ENCODE measurements at places on chromosomes 5 and 9.
A peak's percentile ranks its signal among the peaks of the same experiment; 100 is the strongest.

- DNase-seq: no peak
Measured at GRCh38 chr5:163473635-163474243, 13.3 kb downstream of the HMMR start.

GRCh38 chr5:13814301-13814700 is 130.2 kb downstream of the DNAH5 start:
- no peak for DNase-seq

DNA sequence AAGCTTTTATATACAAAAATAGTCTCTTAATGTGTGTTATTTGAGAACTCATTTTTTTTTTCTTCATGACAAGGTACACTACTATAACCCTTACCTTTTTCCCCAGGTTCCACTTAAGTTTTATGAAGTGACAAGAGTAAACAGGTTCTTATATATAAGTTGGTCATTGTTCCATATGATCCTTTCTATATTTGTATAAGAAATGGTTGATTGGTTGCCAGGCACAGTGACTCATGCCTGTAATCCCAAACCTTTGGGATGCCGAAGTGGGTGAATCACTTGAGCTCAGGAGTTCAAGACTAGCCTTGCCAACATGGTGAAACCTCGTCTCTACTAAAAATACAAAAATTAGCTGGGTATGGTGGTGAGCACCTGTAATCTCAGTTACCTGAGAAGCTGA is 108.3 kb downstream of the PCSK1 start:
- DNase-seq: no peak

- DNase-seq: no peak
Measured at GRCh38 chr9:127058011-127058644, 64.3 kb downstream of the ANGPTL2 start.

DNA sequence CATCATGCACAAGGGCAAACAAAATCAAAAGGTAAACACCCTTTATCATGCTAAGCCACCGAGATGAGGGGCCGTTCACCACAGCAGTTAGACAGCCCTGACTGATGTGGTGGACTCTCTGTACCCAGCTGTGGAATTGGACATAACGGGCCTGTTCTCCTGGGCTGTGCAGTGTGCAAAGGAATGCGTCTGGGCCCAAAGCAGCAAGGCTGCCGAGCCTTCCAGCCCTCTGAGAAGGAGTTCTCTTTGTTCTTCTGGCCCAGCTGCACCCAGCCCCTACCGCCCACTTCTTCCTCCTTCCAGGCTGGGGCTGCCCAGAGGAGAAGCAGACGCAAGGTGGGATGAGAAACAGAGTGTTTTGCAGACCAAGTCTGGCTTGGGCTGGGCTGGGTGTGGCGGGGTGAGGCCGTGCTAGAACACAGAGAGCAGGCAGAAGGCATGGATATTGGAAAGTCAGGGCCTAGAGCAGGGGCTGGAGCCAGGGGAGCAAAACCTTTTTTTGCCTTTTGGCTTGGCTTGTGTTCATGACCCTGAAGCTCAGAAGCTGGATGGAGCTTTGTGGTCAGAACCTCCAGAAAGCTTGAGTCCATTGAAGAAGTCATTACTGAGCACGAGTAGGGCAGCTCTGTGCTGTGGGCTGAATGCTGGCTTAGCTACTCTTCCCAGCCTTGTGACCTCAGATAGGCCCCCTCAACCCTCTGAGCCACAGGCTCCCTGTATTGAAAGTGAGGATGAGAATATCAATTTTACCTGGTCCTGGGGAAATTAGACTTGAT is 49.8 kb upstream of the SH3PXD2B start:
- no peak for DNase-seq

- peak; percentile 68 for DNase-seq
Measured at GRCh38 chr9:129774791-129775447, 22.1 kb upstream of the PTGES start.

DNA sequence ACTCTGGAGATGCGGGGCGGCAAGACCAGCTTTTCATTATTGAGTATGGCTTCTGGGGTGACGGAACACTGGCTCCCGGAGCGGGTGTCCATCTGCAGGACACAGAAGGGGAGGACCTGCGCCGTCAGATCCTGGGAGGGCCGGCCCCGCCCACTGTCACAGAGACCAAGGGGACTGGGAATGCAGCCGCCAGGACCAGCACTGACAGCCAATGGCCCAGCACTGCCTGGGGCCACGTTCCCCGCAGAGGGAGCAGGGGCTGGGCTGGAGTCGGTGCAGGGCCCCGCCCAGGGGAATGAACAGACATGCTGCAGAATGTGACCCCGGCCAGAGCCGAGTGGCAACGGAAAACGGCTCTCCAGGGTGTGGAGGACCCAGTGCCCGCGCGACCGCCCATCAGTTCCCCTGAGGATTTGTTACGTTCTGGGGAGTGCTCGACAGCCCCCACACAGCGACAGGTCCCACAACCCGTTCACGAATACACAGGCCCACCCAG is at the start of gene ZDHHC11:
ZDHHC11 (minus strand) TSS at position 476 of the 496 bp plus-strand sequence; CDS start at position 92, 384 bp downstream.
- DNase-seq: peak; percentile 54

GRCh38 chr9:21398955-21399489 is 9.9 kb upstream of the IFNA8 start:
- DNase-seq: no peak

GRCh38 chr5:175059687-175060211 is 335.4 kb downstream of the MSX2 start:
- DNase-seq: no peak

- no peak for DNase-seq
Measured at GRCh38 chr5:139445325-139446170, 6.2 kb upstream of the DNAJC18 start.

GRCh38 chr9:21994556-21995005 is at the start of gene CDKN2B-AS1:
Gene CDKN2B-AS1, plus strand, starts transcription at chr9:21994791.
- DNase-seq: peak; percentile 78

DNA sequence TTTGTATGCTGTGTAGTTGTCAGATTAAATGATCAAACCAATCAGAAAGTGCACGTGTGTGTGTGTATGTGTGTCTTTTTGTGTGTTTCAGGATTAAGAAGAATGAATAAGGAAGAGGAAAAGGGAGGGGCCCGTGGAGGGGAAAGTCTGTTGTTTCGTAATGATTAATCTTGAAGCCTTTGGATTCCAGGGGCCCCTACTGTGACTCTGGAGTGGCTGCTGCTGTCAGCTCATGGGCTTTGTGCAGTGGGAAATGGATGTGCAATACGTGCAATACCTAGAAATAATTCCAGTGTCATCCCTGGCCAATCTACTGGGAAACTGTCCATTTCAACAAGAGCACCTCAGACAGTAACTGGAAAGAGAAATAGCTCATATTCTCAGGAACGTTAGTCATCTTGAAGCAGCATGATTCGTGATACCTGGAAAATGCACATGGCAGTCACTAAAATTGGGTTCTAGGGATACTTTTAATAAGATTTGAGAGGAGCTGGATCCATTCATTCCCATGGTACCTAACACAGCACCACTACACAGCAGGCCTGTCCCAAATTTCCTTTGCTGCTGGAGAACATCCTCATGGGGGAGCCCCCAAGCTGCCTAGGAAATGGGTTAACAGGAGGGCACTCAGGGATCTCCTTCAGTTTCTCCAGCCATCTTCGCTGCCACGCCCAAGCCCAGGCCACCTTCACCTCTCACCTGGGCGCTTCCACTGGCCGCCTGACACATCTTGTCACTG is 186.3 kb downstream of the NR3C1 start:
- DNase-seq: no peak

DNA sequence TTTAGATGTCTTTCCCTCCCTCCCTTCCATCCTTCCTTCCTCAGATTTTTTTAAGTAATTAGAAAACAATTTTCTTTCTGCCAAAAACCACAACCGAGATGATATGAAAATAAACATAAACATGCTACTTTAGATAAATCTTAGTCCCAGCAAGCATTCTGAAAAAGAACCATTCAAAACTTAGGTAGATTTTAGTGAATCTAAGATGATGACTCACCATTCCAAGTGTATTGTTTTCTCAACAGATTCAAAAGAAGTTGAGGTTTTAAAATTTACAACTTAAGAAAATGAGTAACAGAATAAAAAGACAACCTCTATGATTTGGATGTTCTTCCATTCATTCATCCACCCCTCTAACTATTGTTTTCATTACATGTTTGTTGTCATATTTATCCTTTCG is 465.1 kb downstream of the PDE4D start:
- DNase-seq: no peak

DNA sequence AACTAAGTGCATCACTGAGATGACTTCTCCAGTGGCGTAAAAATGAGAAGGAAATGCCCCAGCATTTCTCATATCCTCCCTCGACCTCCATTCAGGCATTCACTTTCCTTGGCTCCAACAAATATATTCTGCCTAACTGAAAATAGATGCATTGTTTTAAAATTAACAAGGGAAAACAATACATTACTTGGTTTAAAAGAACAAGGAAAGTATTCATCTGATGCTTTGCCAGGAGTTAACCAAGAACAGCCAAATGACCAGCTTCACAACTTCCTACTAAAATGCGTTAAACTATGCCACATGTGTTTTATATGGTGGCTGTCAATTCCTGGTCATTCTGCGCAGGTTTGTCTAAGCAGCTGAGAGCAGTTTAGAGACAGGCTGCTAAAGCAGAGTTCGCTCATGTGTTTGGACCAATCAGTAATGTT is 121.4 kb downstream of the GNAQ start:
- no peak for DNase-seq

GRCh38 chr9:37522971-37523370 is 37.2 kb downstream of the POLR1E start:
- DNase-seq: no peak

DNA sequence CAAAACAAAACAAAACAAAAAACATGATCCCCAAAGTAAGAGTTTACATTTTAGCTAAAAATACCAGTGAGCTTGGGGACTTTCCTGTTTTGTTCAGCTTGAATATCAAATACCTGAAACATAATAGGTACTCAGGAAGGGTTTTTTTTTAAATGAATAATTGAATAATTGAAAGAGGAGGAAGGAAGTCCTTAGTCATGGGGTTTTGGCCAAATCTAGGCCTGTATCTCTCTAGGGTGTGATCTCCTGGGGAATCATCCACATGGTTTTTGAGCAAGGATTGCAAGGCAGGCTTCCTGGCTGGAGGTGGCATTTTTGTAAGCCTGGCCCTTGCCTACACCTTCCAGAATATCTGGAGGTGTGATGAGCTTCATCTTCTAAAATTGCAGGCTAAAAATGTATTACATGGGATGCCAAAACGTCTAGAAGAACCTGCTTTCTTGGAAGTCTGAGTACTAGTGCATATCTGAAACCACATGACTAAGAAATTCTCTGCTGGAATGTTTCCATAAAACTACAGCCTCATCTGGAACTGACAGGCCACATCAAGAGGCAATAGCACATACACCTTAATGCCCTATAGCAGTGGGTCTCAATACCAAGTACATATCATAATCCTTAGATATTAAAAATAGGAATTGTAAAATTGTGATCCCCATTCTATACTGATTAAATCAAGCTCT is 10.4 kb downstream of the C9 start:
- DNase-seq: no peak

DNA sequence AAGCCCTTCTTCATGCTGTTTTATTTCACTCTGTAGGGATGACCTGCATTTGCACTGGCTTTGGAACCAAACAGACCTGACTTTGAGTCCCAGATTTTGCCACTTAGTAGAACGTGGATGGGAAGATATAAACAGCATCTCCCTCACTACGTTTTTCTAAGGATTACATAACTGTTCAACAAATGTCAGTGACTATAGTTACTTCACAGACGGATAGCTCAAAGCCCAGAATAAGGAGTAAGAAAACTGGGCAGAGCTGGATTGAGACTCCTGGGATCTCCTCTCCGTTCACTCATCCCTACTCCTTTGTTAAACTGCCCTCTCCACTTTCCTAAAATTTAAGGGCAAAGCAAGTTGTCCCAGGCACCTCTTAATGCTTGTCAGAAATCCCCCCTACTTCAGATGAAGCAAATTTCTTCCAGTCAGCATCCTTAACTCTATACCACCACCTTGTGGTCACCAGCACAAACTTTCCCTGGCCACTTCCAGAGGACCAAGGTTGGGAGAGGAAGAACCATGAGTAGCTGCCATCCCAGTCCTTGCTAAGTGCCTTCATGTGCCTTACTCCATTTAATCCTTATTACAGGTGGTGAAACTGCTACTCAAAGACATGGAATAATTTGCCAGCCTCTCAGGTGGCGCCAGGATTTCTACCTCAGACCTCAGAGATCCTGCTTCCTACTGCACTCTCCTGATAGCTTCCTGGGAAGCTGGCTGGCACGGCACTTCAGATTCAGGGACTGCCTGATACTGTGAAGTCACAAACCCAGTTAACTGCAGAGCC is 38.4 kb downstream of the EGR1 start:
- DNase-seq: peak; percentile 11

DNA sequence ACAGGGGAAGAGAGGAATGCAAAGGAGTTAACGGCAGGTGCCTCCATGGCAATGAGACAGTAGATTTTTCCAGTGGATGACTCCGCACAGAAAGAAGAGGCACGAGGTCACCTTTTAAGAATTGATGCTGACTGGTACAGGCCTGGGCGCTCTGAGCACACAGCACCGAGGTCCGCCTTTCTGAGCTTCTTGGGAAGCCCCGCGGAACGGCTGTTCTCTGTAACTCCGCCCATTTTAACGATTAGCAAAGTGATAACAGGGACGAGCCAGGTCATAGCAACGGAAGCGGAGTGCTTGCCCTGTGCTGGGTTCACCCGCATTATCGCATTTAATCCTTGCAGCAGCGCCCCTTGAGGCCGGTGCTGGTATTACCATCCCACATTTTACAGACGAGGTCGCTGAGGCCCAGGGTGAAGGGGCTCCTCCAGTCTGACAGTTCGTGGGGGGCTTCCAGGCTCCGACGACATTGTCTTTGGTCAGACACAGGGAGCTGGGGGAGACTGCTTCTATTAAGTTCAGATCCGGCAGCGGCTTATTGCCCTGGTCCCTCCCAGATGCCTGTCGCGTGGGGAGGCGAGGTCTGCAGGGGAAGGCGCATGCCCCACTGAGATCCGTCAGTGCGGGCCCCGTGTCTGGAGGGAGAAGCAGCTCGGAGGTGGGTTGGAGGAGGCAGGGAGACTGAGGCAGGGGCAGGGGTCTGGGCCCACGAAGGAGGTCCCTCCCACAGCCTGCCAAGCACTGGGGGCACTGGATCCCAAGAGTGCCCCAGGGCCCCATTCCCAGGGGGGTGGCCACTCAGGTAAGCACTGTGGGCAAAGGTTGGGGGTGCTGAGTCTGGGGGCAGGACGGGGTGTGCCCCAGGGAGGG is 22.3 kb upstream of the HMCN2 start:
- DNase-seq: peak; percentile 73

- no peak for DNase-seq
Measured at GRCh38 chr9:133140606-133141005, 19.6 kb upstream of the RALGDS start.

- no peak for DNase-seq
Measured at GRCh38 chr5:11854936-11855335, 49.3 kb downstream of the CTNND2 start.

DNA sequence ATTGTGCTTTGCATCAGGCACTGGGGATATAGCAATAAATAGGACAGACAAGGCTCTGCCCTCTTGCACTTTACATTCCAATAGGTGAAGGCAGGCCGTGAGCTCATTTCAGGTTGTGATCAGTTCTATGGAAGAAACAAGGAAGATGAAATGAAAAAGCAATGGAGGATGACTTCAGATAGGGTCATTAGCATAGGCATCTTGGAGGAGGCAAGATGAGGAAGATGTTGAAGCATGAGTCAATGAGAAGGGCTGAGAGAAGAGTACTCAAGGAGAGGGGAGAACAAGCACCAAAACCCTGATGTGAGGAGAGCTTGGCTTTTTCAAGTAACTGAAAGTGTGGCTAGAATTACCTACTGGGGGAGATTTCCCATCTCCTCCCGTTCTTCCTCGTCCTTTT is 5.0 kb upstream of the SPARC start:
- no peak for DNase-seq

GRCh38 chr5:9652295-9652694 is 22.1 kb upstream of the TAS2R1 start:
- DNase-seq: no peak
